ENCODE measurements at places on chromosomes 3 and 15. TPM values are rescaled to one million over a fixed set of nuclear protein-coding genes. Genes with fewer than 3 reads are reported as not detected.

The PIAS1 gene
- total RNA-seq, result 12.0 TPM

The MAP1A gene
- total RNA-seq, result 0.72 TPM

The ZNF502 gene
- total RNA-seq, result 2.2 TPM

The ACTRT3 gene
- total RNA-seq, result 3.8 TPM

The C3orf20 gene
- total RNA-seq, result not detected

The BFSP2 gene
- not detected for total RNA-seq

The CHCHD6 gene
- total RNA-seq, result 38.2 TPM

The GOLGA8K gene
- total RNA-seq, result not detected

The SSR3 gene
- 171 TPM for total RNA-seq

The SLC51A gene
- 0.12 TPM for total RNA-seq

The COLQ gene
- total RNA-seq, result 0.14 TPM

The GRK7 gene
- total RNA-seq, result not detected

The SPTSSB gene
- 0.22 TPM for total RNA-seq

The AMT gene
- total RNA-seq, result 2.5 TPM

The CASR gene
- not detected for total RNA-seq

The THAP10 gene
- 9.1 TPM for total RNA-seq

The CNOT10 gene
- 52.4 TPM for total RNA-seq

DNA sequence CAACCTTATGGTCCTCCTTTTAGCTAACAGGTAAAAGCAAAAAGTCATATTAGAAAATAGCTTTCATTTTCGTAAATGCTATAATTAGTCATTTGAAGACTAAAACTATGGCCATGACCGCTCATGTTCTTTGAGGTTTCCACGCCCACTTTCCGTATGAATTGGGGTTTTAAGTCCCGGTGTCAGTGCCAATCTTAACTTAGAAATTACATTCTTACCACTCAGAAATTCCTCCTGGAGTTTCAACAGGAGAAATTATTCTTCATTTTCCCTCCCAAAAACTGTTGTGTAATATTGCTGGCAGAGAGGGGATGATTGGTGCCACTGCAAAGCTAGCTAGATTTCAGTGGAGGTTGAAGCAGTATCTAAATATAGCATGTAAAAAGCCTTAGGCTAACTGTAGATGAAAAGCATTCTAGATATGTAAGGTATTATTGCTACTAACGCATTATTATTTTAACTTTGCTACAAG is 71.0 kb upstream of the MDFIC2 start:
- DNase-seq, result no peak

- DNase-seq, result no peak
Observed at GRCh38 chr15:61115679-61116078, 113.4 kb downstream of the RORA start.

GRCh38 chr3:194133661-194134230 is 2.2 kb upstream of the HES1 start:
- no peak for DNase-seq

- no peak for DNase-seq
Observed at GRCh38 chr3:58116161-58116955, 94.4 kb downstream of the DNASE1L3 start.

GRCh38 chr3:70433091-70433490 is 120.7 kb upstream of the MDFIC2 start:
- no peak for DNase-seq

- no peak for DNase-seq
Observed at GRCh38 chr3:169344465-169344864, 319.0 kb downstream of the MECOM start.

GRCh38 chr3:152769523-152769922 is 65.4 kb upstream of the P2RY1 start:
- DNase-seq, result no peak

DNA sequence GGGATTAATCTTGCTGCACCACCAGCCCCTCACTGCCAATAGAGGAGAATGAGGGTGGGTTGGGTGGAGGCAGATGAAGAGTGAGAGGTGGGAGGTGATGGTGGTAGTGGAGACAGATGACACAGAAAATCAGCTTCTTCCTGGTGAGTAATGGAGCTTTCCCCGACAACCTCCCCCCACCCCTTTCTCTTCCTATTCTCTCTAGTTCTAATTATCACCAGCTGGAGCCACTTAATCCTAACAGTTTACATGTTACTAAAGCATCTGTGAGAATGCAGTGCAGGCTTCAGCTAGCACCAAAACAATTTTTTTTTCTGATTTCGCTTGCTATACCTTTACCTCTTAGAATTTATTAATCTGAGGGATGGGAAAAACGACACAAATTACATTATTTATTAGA is 116.1 kb upstream of the DNAJC19 start:
- no peak for DNase-seq

GRCh38 chr3:39638301-39638700 is 170.8 kb downstream of the MOBP start:
- DNase-seq, result no peak

DNA sequence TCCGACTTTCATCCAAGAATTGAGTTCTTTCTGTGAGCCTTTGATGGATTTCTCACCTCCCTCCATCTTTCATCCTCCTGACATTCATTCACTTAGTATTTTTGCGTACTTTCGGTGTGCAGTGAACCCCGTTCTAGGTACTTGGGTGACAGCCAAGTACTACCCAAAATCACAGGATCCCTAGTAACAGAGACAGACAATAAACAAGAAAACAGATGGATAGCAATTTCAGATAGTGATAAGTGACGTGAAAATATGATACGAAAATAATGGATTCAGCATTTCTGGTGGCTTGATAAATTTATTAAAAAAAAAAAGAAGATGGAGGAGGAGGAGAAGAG is 264 bp upstream of the CMTM6 start:
- no peak for DNase-seq

- no peak for DNase-seq
Observed at GRCh38 chr15:66570842-66571478, 5.2 kb upstream of the LCTL start.

DNA sequence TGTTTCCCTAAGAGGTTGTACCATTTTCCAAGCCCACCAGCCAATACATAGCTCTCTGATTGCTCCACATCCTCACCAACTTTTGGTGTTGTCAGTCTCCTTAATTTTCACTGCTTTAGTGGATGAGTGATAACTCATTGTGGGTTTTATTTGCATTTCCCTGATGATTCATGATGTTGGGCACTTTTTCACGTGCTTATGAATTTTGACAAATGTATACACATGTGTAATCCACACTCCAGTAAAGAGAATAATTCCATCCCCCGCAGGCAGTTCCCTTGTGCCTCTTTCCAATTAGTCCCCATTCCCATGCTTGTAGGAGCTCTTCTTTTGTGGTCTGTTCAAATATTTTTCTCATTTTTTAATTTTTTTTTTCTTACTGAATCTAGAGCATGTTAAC is 52.4 kb downstream of the ANP32A start:
- DNase-seq, result no peak

- no peak for DNase-seq
Observed at GRCh38 chr15:101220060-101220459, 31.8 kb downstream of the CHSY1 start.

DNA sequence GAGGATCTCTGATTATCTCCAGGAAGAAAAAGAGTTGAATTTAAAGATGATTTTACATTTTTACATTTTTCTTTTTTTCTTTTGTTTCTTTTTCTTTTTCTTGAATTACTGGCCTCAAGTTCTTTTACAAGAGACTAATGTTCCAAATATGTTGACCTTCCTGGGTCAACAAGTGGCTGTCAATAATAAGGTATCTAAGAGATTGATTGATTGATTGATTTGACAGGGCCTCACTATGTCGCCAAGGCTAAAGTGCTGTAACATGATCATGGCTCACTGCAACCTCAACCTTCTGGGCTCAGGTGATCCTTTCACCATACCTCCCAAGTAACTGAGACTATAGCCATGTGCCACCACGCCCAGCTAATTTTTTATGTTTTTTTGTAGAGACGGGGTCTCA is 44.6 kb downstream of the KIF9 start:
- DNase-seq, result no peak

DNA sequence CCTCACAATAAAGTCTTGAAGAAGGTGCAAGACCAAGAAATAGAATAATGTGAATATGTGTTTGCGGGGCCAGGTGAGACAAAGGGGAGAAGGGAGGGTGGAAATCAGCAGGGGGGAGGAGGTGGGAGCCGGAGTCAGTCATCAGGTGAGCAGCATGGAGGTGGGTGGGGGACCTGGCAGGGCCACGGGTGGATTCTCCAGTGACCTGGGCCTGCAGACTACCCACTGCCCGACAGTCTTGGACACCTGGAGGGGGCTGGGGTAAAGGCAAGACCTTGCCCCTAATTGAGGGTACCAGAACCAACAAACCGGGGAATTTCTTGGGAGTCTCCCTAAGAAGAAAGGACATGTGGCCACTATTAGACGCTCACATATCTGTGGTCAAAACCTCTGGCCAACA is 95.8 kb downstream of the CHSY1 start:
- DNase-seq, result no peak

- DNase-seq, result no peak
Observed at GRCh38 chr3:194471863-194472262, 14.9 kb downstream of the ATP13A3 start.

DNA sequence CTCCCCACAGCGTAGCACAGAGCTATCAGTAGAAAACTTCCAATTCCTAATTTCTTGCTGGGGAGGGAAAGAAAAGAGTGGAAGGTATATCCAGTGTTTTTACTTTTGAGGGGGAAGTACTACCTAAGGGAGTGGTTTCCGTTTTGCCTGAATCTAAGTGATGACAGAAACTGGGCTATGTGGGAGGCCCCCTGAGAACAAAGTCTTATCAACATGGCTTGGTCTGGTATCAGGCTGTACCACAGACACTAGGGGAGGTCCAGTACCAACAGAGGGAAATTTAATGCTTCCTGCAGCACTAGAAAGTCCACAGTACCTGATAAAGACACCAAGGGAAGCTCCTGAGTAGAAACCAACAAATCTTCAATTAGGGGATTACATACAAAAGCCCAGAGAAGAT is 199.2 kb downstream of the IL5RA start:
- no peak for DNase-seq

DNA sequence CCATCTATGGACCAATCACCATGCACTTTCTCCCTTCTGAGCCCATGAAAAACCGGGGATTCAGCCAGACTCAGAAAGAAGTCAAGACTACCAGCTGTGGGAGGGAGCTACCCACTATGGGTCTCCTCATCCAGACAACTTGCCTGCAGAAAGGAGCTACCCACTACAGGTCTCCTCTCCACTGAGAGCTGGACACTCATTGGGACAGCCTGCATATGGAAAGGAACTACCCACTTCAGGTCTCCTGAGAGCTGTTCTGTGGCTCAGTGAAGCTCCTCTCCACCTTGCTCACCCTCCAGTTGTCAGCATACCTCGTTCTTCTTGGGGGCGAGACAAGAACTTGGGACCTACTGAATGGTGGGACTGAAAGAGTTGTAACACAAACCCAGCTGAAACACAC is 22.3 kb upstream of the ZBED2 start:
- DNase-seq, result no peak

- DNase-seq, result no peak
Observed at GRCh38 chr3:5260992-5261501, 73.5 kb downstream of the EDEM1 start.

DNA sequence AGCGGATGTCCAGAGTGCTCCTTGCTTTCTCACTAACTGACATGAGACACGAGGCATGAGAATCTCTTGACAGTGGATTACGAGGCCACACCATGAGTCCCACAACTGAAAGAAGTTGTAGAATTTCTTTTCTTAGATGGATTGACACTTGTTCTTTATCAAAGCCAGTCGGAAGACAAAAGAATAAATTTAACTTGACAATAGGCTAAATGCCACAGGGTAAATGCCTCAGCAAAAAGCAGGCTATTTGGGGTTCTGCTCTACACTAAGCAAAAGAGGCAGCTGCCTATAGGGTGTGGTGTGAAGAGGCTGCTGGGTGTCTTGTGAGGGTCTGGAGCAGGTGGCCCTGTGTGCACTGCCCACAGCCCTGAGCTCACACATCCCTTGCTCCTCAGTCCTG is 135.1 kb upstream of the SEMA6D start:
- DNase-seq, result no peak

DNA sequence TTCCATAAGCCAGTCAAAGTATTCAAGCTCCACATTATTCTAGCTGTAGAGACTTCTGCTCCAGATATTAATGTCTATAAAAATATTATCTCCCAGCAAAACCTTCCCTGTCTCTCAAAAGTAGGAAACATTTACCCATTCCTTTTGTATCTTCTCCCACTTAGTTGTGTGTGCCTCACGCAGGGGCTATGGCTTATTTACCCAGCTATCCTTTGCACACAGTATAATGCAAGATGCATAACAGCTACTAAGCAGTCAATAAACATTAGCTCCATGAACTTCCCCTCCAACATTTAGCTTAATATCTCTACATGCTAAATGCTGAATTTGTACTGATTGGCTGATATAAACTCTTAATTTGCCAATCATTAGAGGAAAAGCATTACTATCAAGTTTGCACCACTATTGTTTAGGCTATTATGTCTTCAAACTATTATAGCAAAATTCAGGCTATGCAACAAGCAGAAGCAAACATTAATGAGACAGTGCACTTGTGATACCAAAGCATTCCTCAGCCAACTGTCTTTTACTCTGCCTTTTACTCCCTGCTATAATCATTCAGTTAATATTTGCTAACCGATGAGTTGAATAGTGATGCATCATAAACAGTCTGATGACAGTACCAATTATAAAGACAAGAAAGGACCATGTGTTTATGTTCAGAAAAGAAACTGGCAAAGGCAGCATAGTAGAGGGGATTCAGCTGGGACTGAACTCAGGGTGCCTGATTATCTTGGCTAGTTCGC is 81.2 kb downstream of the PLCH1 start:
- no peak for DNase-seq

- DNase-seq, result no peak
Observed at GRCh38 chr3:161560008-161560637, 63.5 kb downstream of the OTOL1 start.

DNA sequence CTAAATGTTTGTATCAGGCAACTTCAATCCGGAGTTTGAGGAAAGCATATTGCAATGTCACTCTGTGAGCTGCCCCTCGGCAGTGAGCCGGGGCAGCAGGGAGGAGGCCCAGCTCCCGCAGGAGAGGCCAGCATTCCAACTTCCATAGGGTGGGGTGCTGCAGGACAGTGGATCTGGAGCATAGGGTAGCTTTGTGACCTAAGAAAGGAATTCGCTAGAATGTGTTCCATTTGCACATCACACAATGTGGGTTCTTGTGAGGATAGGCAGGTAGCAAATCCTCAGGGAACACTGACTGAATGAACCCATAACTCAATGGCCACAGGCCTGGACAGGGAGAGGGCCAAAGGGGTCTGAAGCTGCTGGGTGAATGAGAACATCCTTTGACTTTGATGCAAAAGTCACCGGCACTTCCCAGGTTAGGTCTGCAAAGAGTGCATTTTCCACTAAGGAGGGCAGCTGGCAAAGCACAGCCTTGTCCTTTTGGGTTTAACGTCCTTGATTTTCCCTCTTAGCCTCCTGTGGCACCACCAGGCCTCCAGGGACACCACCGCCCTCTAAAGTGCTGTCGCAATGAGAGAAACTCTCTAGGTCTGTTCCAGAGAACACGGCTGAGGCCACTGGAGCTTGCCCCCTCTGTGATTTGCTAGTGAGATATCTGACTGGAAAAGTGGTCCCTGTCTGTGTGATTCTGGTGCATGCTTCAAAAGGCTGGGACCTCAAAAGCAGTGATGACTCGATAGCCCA is 36.2 kb downstream of the GABRB3 start:
- no peak for DNase-seq

DNA sequence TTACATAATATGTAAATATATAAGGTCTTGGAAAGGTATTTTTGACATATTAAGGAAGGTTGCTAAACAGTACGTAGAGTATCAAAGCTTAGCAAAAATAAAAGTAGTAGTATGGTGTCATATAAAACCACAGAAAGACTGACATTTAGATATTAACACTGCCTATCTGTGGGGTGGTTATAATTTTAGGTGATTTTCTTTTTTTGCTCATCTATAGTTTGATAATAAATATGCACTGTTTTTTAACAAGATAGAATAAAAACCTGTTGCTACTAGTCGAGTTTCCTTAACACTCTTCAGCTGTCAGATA is 40.7 kb downstream of the ETV5 start:
- no peak for DNase-seq

Data from epithelial cell of proximal tubule (primary cell).